ENCODE measurements at places on chromosomes 3 and 15.

- DNase-seq = no peak
These were observed 43.7 kb downstream of the IGSF11 start for GRCh38 chr3:118990823-118991560.

DNA sequence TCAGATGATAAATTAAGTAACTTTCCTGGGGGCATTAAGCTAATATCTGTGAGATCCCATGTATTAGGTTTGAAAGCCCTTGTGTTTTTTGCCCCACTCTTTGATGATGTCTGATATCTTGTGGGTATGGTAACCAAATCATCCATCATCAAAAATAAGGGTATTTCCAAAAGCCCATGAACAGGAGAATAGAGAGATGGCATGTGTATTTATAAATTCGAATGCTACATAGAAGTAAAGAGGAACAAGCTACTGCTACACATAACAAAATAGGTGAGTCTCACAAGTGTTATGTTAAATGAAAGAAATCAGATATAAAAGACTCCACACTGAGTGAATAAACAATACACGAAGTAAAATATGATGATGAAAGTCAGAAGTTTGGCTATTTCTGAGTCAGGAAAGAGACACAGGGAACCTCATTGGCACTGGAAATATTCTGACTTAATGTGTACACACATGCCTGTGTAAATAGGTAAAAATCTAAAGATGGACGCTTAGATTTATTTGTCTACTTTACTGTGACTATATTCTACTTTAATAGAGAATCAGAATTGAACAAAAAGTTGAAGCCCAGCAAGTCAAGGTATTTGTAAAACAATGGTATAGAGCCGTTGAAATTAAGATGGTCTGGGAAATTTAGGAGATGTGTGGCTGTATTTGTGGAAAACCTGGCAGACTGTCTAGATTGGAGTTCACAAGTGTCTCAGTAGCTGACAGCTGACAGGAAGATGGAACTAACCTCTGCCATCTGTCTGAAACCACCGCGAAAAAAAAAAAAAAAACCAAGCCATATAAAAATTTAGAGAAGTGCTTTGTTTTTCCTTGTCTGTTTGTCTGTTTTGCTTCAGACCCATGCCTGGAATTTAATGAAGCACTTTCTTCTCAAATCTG is 111.0 kb upstream of the TGFBR2 start:
- DNase-seq = no peak

DNA sequence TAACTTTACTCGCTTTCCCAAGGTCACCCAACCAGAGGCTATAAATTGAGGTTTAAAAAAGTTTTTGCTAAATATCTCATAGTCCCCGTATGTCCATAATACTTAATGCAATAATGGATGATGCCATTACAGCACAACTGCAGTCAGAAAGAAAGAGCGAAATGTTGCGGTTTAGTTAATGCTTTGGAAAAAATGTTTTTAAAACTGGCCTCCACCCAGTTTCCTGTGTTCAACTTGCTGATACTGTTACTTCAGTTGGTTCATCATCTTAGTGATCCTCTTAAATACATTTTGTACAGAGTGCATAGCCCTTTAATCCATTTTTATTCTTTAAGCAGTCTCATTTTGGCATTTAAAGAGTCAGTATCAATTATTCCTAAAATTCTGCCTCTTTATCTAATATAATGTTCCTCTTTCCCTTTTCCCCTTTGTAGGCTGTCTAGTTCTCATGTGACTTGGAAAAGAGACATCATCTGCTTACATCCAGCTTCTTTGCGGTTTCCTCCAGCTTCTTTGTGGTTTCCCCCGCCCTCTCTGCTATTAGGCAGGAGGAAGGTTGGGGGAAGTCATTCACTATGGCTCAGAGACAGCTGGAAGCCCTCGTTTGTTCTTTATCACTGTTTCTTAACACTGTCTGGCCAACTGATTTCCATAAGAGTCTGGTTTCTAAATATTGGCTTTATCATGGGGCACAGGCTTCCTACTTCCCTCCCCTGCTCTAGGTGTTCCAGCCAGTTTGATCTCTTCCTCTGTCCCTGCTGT is 154.3 kb downstream of the GOLIM4 start:
- DNase-seq = no peak

DNA sequence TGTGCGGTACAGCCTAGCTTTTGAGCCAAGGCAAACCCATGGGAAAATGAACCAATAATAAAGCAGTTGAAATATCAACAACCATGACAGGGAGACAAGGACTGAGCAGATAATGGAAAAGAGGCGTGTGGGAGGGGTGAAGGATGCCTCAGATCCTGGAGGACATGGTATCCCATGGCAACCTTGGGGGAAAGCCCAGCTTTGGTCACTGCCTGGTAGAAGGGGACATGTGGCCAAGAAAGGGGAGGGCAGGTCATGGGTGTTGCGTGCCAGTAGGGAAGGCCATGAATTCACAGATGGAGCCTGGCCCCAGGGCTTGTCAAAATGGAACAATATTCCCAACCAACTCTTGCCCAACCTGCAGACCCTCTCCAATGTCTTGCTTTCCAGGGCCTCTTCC is 140.5 kb upstream of the SMAD3 start:
- no peak for DNase-seq

DNA sequence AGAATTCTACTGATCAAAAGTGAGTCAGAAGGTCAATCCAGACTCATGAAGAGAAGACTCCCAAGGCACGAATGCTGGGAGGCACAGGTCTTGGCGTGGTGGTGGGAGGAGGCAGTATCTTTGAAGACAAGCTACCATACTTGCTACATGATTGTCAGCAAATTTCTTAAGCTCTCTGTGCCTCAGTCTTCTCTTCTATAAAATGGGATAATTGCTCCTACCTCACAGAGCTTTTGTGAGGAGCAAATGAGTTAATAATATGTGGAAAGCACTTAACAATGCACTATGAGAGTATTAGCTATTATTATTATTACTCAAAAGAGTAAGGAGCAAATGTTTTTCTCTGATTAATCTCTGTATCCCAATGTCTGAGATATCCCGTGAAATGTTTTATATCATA is 36.2 kb downstream of the EHD4 start:
- no peak for DNase-seq

DNA sequence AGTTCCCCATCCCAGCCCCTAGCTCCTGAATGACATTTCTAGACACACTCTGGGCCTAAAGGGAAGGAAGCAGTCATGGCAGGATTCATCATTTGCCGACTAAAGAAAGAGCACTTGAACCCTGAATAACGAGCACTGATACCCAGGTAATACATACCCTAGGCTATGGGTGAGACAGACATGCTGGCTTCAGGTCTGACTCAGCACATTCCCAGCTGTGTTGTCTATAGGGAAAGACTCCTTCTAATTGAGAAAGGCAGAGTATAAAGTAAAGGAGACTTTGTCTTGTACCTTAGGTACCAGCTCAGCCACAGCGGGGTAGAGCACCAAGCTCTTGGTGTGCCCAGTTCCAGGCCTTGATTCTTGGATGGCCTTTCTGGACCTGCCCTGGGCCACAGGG is 870.5 kb downstream of the PDCD6IP start:
- no peak for DNase-seq

GRCh38 chr3:71926262-71926600 is 141.3 kb upstream of the PROK2 start:
- DNase-seq = no peak

- no peak for DNase-seq
These were observed 56.0 kb downstream of the SLC25A26 start for GRCh38 chr3:66276705-66277274.

- DNase-seq = no peak
These were observed 306.3 kb downstream of the ZPLD1 start for GRCh38 chr3:102741105-102741504.

- DNase-seq = no peak
These were observed 72.7 kb upstream of the FNDC3B start for GRCh38 chr3:171966533-171967136.

DNA sequence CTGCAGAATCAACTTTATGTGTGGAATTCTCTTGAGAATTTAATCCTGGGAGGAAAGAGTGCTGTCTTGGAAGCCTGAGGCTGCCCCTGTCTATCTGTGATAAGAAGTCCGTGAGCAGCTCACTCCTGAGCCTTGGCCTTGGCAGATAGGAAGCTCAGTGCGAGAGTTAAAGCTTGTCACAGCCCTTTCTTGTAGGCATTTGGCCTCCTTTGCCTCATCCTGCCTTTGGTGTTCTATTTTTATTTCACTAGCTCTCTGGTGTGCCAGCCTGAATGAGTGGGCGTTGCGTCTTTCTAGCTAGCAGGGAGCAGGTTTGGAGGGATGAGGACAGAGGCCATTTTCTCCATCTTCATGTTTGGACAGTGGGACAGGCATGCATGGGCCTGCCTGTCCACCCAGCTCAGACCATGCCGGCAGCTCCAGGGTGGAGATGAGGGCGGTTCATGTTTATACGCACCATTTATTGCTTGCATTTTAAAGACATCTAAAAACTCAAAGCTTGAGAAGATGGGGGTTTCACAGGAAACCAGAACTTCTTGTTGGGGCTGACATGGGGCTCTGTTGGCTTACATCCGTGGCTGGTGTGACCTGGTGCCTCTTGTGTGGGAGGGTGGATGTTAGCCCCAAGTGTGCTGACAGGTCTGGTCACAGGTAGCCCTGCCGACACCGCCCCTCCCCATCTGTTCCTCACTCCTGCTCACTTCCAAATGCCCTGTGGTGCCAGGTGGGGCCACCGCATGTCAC is 29.8 kb downstream of the IRAK2 start:
- no peak for DNase-seq

GRCh38 chr15:70530906-70531305 is 232.5 kb downstream of the UACA start:
- DNase-seq = no peak

DNA sequence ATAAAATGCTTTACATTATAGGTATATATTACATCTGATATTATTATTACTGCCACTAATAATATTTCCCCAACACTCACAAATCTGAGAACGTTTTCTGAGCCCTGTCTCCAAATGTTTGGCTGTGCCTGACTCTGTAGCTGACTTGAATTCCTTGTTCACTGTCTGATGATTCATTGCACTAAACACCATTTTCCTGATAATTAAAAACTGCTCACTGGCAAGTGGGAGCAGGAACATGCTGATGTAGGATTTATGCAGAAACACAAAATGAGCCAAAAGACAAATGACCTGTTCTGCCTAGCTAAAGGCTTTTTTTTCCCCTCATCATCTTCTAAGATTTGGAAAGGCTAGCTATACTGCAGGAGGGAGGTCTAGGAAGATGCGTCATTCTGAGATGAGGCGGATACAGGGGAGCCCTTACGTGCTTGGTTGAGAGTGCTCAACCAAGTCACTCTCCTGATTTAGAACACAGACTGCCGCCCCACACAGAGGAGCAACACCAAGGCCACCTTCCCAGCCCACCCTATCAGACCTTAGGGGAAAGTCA is 380.7 kb downstream of the EPHB1 start:
- DNase-seq = no peak

DNA sequence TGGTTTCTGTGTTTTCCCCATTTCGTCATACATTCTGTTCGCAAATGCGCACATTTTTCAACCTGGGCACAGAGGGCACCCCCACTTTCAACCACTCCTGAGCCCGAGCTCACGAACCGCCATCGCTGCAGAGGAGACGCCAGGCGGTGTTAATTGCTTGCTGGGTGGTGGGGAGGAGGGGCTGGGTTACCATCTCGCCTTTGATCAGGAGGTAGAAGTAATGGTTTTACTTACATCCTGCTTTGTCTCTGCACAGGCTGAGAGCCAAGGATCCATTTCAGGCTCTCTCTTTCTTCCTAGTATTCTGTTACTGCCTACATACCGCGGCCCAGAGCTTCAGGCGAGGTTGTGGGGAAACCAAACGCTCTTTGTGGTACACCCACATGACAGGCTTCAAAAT is 177.3 kb upstream of the WNT5A start:
- DNase-seq = no peak

DNA sequence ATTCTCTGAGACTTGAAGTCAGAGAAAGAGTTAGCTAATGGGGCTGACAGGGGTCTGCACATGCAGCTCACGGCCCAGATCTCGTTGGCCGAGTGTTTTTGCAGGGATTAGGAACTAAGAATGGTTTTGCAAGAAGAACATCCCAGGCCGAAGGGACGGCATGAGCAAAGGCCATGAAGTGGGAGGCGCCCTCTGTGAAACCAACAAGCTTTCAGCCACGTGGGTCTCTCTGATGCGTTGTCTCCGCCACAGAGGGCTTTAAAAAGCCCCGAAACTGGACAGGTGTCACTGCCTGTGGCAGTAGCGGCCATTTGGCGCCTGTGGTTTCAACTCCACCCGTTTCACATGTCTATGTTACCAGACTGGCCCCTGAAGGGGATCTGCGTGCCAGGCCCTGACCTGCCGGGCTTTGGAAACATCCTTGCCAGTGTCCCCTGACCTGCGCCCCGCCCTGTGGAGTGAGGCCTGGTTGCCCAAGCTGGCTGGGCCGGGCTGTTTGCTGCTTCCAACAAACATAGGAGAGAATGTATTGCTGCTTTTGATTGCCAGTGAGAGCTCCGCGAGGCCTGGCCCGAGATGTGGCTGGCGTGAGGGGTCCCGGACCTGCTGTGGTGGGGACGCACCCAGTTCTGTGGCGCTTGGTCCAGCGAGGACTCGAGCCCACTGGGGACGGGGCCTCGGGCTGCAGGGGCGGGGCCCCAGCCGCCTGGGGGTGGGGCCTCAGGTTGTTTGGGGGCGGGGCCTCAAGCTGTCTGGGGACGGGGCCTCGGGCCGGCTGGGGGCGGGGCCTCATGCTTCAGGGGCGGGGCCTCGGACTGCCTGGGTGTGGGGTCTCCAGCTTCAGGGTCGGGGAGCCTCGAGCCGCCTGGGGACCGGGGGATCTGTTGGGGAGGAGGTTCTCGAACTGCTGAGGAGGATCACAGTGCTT is 30.4 kb downstream of the GOLGA6L2 start:
- no peak for DNase-seq

DNA sequence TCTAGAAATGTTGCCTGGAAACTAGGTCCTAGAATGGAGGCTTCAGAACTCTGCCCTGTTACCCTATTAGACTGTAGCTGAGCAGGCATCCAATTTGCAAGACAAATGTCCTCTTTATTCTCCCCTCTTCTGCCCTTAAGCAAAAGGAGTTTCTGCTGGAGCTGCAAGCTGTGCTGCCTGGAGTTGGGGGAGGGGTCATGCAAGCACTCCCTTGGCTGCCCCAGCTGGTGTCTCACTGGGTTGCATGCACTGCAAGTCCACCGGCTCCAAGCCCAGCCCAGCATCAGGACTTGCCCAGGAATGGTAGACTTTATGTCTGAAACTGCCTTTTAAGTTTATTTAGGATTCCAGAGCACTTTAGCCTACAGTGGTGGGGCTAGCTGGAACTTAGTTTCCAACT is 15.7 kb upstream of the RBP2 start:
- no peak for DNase-seq
